AG09319 (cell line): ENCODE measurements at places on chromosomes 12 and 14.
A peak's percentile ranks its signal among the peaks of the same experiment; 100 is the strongest.

DNA sequence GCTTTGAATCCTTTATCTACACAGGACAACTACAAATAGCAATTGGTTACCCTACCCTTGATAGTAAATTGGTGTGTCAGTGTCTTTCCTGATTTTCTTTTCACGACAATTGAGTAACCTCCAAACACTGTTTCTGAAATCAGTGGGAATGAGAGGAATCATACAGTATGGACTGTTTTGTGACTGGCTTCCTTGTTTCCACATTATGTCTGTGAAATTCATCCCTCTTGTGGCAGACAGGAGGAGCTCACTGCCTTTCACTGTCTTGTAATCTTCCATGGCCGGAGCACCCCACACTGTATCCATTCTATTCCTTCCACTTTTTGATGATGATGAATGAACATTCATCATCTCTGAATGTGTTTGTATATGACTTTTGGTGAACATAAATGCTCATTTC, 164.0 kb upstream of the PZP start:
- DNase-seq: no peak

GRCh38 chr14:84095681-84096080, 1434.3 kb upstream of the FLRT2 start:
- DNase-seq: no peak

DNA sequence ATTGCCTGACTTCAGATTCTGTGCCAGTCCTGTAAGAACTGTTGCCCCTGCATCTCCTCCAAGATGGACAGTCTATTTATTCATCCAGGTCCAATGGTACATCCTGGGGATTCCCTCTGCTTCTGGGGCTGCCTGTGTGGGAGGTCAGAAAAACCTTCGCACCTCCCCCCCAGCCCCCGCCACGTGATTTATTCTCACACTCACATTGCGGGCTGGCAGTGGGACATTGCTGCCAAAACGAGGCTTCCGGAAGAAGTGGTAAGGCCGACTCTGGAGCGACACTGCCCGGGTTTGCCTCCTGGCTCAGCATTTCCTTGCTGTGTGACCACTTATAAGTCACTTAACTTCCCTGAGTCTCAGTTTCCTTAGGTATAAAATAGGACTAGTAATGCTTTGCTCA, 5.9 kb upstream of the RTL1 start:
- DNase-seq: no peak

DNA sequence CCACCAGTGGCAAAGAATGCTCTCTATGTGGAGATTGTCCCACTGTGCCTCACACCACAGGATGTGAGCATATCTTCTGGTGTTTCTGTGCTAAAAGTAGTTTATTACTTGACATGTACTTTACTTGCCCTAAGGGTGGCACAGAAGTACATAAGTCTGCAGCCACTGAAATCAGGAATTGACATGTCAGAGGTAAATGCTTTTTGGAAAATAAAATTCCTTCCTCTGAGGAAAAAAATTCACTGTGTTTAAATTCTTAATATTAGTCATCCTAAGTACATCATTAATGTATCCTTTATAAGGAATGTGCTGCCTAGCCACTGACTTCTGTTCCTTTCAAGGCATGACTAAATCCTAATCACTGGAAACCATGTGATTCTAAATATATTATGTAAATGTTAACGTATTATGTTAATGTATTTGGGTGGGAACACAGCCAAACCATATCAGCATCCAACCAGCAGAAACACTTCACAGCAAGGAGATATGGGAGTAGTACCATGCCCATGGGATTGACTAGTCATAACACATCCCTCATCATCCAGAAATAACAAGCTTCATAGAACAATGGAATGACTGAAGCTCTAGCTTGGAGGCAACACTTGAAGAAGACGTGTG, 239.7 kb upstream of the PPFIA2 start:
- DNase-seq: no peak

GRCh38 chr12:132210223-132211055, 66.2 kb downstream of the NOC4L start:
- no peak for DNase-seq

DNA sequence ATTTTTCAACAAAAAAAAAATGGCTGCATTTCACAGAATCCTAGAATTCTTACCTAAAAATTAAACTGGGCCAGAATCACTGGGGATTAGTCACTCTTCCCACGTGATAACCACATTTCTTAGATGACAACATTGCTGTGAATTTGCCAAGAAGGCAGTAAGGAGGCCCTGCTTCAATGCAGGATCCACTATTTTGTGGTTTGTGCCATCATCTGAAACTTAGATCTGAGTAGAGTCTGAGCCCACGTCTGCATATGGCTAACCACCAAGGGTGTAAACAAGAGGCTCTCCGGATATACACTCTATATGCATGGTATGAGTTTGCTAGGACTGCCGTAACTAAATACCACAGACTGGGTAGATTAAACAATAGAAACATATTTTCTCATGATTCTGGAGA, 24.4 kb upstream of the TBX5 start:
- DNase-seq: no peak

DNA sequence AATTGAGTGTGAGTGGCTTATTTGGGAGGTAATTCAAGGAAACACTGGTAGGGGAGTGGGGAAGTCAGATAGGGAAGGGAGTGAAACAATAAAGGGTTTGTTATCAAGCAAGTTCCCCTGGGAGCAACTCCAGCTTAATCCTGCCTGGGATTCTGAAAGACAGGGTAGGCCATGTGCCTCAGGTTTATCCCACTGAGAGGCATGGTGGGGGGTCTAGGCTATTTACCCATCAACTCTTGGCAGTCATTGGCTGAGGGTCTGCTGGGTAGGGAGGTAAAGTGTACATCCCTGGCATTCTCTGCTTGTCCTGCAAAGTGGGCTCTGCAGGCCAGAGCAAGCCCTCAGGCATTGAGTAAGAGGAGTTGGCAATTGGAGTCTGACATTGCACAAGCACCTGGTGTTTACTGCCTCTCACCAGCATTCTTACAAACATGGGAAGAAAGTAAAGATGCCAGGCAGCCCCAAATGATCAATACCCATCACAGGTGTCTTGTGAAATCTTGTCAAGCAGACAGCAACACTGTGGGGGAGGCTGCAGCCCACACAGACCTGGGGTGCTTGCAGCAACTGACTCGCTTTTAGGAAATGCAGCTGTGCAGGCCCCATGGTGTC, 169.3 kb downstream of the KTN1 start:
- no peak for DNase-seq

DNA sequence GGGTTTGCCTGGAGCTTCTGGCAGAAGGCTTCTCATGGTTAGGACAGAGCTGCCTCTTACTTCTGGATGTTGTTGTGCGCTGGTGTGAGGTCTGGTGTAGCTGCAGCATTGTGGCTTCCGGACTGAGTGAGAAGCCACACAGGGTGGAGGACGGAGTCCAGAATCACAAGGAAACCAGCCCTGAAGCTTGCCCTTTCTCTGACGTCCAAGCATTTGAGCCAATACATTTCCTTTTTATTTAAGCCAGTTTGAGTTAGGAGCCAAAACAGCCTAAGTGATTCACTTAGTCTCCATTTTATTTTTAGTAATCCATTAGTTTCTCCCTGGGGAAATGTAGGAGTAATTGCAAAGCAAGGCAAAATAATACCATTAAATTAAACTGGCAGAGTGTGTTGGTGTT, 402.4 kb upstream of the RGS6 start:
- DNase-seq: no peak

DNA sequence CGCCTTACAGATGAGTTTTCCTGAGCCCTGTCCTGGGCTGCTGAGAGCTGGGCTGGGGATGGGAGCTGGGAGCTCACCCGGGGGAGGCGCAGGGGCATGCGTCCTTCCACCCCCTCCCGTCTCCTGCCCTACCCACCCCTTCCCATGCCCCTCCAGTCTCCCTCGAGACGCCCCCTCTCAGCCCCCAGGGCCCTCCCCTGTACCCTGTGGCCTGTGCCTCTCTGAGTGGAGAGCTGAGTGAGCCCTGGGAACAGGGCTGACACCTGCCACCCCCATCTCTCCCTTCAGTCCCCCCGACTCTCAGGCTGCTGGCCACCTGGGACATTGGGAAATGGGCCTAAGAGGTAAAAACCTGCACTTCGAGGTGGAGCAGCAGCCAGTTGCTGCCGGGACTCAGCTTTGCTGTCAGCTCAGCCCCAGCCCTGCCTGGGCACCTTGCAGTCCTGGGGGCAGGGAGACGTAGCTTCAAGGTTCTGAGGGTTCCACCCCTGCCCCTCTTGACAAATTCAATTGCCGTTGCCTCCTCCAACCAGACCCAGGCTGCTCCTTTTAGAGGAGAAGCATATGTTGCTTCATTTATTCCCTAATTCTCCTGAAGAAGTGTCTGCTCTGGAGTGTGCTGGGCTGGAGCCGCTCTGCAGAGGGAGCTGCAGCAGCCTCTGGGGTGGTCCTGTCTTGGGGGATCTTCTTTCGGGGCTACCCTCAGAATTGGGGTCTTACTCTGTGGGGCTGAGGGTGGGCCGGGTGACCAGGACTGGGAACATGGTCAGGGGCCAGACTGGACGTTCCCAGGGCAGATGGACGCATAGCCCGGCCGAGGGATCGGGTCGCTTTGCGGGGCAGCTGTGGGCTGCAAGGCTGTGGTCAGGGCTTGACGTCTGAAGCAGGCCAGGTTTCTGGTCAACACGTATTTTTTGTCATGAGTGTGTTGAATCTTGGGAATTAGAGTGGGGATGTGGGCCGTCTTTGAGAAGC, 141.4 kb downstream of the ADGRD1 start:
- no peak for DNase-seq

- DNase-seq: no peak
Measured at GRCh38 chr14:53549956-53550355, 396.8 kb upstream of the DDHD1 start.

DNA sequence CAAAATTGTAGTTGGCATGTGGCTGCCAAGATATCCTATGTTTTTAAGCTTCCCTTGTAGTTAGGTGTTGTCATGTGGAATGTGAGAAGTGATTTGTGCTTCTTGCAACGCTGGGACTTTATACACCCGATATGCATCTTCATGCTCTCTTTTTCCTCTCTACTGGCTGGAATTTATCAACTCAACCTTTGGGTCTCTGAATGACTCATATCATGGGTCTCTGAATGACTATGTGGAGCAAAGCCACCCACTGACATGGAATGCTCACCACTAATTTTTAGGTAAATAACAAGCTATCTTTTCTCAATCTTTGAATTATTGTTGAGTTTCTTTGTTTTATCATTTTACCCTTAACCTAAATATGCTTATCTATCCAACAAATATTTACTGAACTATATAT, 144.6 kb downstream of the ATP23 start:
- DNase-seq: no peak

DNA sequence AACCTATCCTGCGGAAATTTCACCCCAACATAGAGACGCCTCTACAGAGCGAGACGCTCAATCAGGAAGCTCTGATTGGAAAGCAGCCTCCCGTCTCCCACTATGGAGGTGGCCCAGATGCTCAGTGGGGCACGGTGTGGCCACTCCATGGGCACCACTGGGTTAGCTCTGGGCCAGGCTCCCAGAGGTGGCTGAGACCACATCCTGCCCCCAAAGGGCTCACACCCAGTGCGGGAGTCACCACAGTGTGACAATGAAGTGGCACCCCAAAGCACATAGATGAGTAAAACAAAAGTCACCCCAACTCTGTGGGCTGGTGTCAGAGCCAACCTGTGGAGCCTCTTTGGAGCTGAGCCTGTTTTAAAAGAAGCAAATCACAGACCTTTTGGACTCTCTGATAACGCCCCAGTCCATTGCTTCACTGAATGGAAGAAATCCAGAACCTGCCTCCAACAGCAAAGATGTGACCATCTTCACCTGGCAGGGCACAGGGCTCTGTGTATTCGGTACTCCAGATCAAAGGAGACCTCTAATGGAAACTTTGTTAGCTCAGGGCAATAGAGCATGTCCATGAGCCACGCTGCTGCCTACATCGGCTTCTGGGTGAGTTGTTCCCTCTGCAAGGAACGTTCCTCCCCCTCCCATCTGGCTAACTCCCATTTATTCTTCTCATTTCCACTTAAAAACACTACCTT, 19.6 kb downstream of the CLMN start:
- DNase-seq: no peak

DNA sequence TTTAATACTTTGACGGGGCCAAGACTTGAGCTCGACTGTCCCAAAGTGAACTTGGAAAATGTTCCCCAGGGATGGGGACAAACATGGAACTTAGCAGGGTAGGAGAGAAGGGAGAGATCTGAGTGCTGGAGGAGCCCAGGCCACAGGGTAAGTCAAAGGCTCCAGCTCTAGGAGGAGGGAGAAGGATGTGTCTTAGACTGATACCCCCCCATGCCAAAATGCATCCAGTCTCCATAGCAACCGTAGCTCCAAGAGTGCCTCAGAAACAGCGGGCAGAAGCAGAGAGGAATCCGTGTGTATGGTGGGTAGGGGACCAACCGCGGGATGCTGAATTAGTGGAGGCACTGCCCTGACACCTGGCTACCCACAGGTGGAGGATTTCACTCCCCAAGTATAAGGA, 845 bp upstream of the AGAP2 start:
- DNase-seq: no peak

GRCh38 chr12:56988207-56988739, 18.1 kb downstream of the ZBTB39 start:
- DNase-seq: no peak

DNA sequence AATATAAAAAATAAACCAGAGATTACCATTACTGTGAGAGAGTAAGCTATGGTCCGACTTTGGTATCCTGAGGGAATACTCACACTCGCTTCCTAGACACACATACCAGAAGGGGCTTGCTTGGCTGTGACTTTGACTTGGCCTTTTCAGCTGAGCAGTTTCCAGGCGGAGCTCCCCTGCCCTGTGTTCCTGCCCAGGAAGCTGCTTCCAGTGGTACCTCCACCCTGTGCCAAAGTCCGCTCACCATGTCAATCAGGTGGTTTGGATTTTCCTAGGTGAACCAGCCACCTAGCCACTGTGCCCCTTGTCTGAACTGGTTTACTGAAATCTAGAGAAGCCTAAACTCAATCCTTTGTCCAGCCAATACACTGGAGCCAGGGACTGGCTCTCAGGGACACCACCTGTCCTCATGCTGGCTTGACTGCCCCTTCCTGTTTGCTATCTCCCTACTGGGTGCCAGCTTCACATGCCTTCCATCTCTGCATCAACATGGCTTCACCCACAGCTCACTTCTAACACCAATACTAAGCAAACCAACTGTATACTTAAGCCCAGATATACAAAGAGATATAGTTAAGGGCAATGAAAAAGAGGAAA, 28.6 kb downstream of the MAX start:
- DNase-seq: no peak

GRCh38 chr12:42728770-42729534, 139.4 kb upstream of the PRICKLE1 start:
- DNase-seq: no peak

DNA sequence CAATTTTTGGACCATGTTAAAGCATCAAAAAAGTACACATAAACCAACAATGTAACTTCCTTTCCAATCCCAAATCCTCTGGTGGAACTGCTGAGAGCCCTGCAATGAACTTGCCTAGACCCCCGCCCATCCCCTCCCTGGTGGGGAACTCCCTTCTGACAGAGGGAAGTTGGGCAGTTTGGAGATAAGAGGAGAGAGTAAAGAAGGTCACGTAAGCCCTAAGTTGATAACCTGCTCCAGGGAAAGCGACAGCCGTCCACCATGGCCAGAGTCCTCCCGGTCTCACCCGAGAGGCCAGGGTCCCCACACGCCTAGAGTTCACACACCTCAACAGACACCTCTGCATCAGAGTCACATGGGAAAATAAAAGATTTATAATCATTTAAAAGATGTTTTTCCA, 138.7 kb downstream of the EGLN3 start:
- DNase-seq: no peak

GRCh38 chr12:124524231-124524925, 43.0 kb downstream of the NCOR2 start:
- DNase-seq: peak; percentile 73

GRCh38 chr12:64682572-64683277, 72.4 kb downstream of the RASSF3 start:
- no peak for DNase-seq
